Stimulated activated CD8-positive, alpha-beta memory T cell treated with anti-CD3 and anti-CD28 coated beads, Interleukin-12 subunit alpha, Interleukin-12 subunit beta, amount 100 ng/mL, for 1 hour (primary cell): ENCODE measurements at places on chromosomes 2 and 18.

- no peak for DNase-seq
Measured at GRCh38 chr2:171578127-171578803, 56.0 kb downstream of the CYBRD1 start.

DNA sequence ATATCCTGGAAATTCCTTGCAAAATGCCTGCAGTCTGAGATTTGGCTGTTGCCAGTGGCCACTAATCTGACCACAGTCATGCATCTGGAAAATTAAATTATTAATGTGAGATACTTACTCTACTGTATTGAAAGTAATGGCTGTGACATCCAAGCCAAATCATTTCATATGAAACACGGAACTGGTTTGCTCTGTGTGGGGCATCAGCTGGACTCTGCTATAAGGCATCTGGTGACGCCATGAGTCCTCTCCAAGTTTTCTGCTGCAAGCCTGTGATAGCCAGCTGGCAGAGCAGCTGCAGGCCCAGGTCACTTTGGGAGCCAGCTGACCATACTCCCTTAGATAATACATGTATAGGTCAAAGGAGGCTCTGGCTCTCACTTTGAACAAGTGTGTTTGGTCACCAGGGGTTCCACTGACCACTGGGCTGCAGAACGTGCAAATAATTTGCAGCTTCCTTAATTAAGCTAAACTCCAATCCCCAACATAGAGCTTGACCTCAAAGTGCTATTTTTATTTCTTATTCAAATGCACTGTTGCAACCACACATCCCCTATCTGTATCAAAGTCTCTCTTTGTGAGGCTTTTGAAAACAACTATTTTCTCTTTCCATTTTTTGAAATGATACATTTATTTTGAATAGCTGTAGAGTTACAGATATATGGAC lies 152.9 kb downstream of the NCKAP5 start:
- no peak for DNase-seq

GRCh38 chr2:47065343-47065742 lies 89.8 kb downstream of the STPG4 start:
- no peak for DNase-seq

DNA sequence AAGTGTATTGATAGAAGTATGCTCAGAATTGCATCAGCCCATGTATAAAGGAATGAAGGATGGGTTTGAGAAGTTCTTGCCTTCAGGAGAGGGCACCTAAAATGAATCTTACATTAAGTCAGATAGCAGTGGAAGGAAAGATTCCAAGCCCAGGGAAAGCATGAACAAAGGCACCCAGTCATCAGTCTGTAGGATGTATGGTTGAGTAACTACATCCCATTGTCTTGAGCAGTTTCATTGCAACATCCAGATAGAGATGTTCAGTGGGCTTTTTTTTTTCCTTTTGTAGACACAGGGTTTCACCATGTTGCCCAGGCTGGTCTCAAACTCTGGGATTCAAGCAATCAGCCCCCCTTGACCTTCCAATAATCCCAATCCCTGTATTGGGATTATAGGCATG lies 80.7 kb downstream of the ARHGAP28 start:
- no peak for DNase-seq

- DNase-seq, result no peak
Measured at GRCh38 chr2:234935311-234935710, 16.5 kb upstream of the SH3BP4 start.

- DNase-seq, result no peak
Measured at GRCh38 chr2:98623657-98624056, 15.3 kb downstream of the UNC50 start.

GRCh38 chr2:158127380-158127804 lies 25.7 kb downstream of the UPP2 start:
- DNase-seq, result no peak

GRCh38 chr2:39636306-39636705 lies 29.4 kb upstream of the TMEM178A start:
- no peak for DNase-seq

DNA sequence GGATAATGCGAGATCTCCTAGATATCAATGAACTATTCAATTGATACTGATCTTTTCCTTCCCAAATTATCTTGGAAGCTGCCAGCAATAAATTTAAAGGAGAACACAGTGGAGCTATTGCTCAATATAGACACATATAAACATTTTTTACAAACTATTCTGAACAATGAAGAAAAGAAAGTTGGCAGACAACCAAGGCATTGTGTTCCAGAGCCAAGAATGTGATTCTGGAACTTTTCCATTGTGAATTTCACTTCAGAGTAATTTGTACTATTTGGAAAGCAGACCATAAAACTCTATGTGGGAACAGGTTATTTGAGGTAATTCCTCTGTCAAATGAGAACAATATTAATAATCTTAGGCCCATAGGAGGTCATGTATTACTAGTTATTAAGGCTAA lies 588.2 kb downstream of the IRS1 start:
- DNase-seq, result no peak

DNA sequence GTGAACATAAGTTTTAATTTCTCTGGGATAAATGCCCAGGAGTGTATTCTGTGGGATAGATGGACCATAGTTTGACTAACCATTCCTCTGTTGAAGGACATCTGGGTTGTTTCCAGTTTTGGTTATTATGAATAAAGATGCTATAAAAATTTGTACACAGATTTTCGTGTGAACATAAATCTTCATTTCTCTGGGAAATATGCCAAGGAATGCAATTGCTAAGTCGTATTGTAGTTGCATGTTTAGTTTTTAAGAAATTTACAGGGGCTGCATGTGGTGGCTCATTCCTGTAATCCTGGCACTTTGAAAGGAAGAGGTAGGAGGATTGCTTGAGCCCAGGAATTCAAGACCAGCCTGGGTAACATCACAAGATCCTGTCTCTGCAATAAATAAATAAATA lies 6.9 kb upstream of the SLC11A1 start:
- DNase-seq, result no peak

GRCh38 chr2:47243596-47244323 lies 88.7 kb upstream of the STPG4 start:
- DNase-seq, result no peak

DNA sequence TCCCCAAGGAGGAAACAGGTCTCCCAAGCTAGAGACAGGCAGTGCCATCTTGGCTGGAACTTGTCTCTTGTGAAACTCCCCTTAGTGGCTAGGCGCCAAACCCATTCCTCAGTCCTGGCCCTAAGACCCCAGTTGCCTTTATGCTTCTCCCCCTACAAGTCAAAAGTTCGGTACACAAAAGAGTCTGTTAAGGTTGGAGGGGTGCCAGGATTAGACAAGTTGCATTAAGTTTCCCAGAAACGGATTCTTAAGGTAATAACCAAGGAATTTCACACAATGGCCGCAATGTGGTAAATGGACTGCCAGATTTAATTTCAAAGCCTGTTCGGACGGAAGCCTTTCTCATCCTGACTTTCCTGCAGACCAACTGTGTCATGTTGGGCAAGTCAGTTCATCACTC lies 80.7 kb downstream of the CCBE1 start:
- no peak for DNase-seq

DNA sequence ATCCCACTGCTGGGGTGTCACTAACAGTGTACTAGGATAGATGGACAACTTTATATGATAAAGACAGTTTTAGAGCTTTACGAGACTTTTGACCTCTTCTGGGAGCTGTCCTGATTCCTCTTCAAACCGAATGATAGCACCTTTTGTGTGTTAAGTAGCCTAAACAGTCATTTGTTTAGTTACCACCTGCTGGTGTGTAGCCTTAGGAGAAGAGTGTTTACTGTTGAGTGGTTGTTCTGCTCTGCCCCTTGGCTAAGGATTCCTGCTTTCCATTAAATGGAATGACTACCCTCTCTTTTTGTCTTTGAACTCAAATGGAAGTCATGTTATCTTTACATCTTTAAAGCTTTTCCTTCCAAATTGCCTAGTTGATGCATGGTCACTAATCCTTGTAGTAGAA lies 28.0 kb upstream of the MGAT5 start:
- DNase-seq, result no peak

DNA sequence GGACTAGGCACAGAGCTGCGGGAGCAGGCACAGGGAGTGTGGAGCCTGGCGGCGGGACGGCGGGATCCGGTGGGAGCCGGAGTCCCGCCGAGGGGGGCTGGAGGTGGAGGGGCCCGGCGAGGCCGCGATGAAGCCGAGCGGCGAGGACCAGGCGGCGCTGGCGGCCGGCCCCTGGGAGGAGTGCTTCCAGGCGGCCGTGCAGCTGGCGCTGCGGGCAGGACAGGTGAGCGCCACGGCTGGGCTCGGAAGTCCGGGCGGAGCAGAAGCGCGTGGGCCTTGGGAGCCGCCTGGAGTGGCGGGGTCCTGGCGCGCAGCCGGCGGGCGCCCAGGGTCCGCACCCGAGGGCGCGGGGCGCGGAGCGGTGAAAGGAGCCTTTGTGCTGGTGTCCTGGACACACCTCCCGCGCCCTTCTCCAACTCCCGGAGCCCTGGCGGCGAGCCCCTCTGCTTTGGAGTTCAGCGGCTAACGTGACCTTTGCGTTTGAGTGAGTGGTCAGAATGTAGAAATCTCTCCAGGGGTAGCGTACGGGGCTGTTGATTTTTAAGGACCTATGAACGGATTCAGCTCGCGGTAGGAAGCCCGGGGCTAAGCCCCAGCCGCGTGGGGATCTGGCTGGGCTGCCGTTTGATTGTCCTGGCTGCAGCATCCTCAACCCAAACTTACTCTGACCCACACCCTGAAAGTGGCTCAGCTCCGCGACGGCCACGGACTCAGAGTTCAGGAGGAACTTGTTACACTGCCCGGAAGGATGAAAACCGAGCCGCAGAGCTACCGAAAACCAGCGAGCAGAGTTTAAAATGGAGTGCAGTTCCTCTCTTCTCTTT lies 448 bp downstream of the IMPA2 start:
- no peak for DNase-seq

DNA sequence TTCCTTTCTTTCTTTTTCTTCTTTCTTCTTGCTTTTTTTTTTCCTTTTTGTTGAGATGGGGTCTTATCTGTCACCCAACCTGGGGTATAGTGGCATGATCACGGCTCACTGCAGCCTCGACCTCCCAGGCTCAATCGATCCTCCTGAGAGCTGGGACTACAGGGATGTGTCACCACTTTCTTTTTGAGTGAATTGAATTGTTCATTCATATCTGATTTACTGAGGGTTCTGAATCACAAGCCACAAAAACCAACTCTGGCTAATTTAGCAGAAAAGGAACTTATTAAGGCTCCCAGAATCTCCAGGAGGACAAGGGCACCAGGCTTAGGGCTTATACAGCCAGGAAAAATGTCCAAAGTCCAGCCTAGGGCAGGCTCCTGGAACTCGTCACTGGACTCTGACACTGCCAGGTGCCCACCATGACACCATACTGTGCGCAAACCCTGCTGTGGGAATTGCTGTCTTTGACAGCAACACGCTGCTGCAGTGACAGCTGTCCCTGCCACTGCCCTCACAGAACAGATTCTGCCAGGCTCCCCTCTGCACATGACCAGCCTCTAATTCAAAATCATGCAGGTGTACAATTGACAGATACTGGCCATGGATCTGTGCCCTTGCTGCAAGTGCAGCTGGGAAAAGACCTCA lies 42.9 kb upstream of the EML6 start:
- no peak for DNase-seq

- no peak for DNase-seq
Measured at GRCh38 chr2:11710632-11711353, 35.6 kb upstream of the LPIN1 start.

GRCh38 chr18:40935423-40935822 lies 1019.6 kb upstream of the PIK3C3 start:
- DNase-seq, result no peak

DNA sequence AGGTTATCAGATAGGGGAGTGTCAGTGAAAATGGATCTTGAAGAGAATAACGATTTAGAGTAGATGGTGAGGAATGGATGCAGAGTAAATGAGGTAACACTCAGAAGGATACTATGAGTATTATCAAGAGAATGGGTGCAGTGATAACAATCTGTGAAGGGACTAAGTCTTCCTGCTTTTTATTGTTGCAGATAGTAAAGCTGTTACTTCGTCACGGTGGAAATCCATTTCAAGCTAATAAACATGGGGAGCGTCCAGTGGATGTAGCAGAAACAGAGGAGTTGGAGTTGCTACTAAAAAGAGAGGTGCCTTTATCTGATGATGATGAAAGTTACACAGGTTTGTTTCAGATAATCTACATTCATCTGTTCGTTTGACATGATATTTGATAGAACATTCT lies 85.1 kb downstream of the ANKRD12 start:
- DNase-seq, result no peak

GRCh38 chr2:215410932-215411285 lies 25.0 kb downstream of the FN1 start:
- DNase-seq, result no peak

GRCh38 chr2:73582364-73582763 lies 59.9 kb downstream of the NAT8 start:
- DNase-seq, result no peak

DNA sequence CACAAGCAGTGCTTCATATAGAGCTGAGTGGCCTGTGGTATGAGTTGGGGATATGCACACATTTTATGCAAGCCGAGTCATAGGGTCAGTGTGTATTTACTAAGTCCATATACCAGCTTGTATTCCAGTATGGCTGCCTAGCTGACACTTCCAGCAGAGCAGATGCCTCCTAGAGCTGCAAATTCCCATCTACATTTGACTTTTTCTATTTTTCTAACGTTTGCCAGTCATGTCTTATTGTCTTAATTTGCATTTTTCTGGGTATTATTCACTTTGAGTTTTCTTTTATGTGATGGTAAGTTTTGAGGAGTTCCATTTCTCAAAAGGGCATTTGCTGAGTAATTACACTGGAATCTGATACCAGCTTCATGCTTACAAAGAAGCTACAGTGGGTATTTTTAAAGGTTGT lies 334.5 kb upstream of the CDH2 start:
- no peak for DNase-seq

- DNase-seq, result no peak
Measured at GRCh38 chr2:42977270-42978174, 185.1 kb upstream of the HAAO start.

GRCh38 chr2:225400060-225400511 lies 576 bp downstream of the NYAP2 start:
- no peak for DNase-seq

DNA sequence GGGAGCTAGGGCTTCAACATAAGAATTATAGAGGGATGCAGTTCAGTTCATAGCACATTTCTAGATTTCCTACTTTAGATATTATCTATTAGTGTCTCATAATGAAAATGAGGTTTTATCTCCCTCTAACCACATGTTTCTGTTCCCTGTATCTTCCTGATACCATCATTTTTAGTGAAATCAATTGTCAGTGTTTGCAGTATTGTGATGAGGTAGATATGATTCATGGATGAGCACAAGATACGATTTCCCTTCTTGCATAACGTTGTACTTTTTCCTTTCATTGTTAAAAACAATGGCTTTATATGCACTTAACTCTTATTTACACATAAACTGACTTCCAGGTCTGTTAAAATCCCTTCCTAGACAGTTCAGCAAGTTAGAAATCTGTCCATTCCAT lies 211.4 kb downstream of the ZBTB7C start:
- no peak for DNase-seq

- DNase-seq, result no peak
Measured at GRCh38 chr18:677145-677544, 19.7 kb downstream of the TYMS start.

DNA sequence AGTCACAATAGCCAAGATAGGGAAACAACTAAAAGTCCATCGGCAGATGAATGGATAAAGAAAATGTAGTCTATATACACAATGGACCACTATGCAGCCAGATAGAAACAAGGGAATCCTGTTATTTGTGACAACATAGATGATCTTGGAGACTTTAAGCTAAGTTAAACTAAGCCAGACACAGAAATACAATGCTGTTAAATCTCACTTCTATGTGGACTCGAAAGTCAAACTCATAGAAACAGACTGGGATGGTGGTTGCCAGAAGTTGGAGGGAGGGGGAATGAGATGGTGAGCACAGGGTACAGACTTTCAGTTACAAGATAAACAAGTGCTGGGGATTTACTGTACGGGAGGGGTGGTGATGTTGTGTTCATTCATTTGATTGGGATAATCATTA lies 5.4 kb upstream of the CNDP1 start:
- DNase-seq, result no peak

GRCh38 chr18:31102025-31102684 lies at the start of gene DSC2:
Gene DSC2 (minus strand): TSS chr18:31102421. CDS start chr18:31101971, 450 bp downstream.
- DNase-seq, result no peak
